ENCODE measurements at places on chromosomes 1 and 21.

DNA sequence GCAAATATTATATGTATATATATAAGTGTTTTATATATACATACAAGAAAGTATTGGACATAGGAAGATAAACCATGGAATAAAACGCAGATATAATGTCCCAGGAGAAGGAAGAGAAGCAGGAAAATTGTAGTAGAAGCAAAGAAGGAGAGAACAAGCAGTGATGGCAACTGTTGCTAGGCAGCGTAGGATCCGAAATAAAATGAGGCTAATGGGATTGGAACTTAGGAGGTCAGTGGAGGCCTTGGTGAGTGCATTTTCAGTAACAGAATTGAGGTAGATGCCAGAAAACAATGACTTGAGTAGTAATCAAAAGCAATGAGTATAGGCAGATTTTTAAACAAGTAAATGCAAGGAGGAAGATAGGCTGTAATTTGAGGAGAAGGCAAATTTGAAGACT is 265.8 kb downstream of the LRRC7 start:
- H3K27me3 ChIP-seq, result no peaks in the 10 kb centered on the region
- no peaks in the 10 kb centered on the region for H3K4me1 ChIP-seq
- H3K27ac ChIP-seq, result no peak overlapping the region
- H3K36me3 ChIP-seq, result no peaks in the 10 kb centered on the region
- no peak for DNase-seq

- H3K4me1 ChIP-seq, result peaks cover 35% of the 10 kb centered on the region
- H3K27ac ChIP-seq, result peak overlapping the region; percentile 36
- H3K4me3 ChIP-seq, result no peak overlapping the region
Measured at GRCh38 chr1:223745731-223746130, 33.4 kb downstream of the CAPN2 start.

- H3K27me3 ChIP-seq, result no peaks in the 10 kb centered on the region
- H3K36me3 ChIP-seq, result no peaks in the 10 kb centered on the region
- no peak overlapping the region for H3K4me3 ChIP-seq
- no peak for DNase-seq
- H3K27ac ChIP-seq, result no peak overlapping the region
Measured at GRCh38 chr1:72435025-72435424, 152.7 kb upstream of the NEGR1 start.

DNA sequence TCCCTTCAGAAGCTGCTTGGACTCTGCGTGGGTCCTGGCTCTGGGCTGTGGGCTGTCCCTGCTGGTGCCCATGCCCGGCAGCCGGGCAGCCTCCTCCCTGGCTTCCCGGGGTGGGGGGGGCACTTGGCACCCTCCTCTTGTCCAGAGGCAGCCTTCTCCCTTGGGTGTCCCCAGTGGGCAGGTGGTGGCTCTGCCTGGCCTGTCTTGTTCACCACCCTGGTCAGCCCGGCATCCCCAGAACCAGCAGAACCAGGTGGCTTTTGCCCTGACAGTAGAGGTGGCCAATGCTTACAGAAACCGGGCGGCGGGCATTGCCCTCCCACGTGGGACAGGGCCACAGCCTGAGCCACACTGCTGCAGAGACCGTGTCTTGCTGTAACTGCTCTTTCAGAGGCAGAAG is 38.0 kb downstream of the CFAP74 start:
- H3K4me3 ChIP-seq, result no peak overlapping the region
- no peak for DNase-seq
- no peak overlapping the region for H3K27ac ChIP-seq
- H3K4me1 ChIP-seq, result no peaks in the 10 kb centered on the region
- H3K36me3 ChIP-seq, result no peaks in the 10 kb centered on the region

GRCh38 chr1:154342836-154343472 is 17.6 kb downstream of the ATP8B2 start:
- H3K27ac ChIP-seq, result no peak overlapping the region
- H3K4me3 ChIP-seq, result no peak overlapping the region
- peaks cover 65% of the 10 kb centered on the region for H3K36me3 ChIP-seq
- H3K27me3 ChIP-seq, result no peaks in the 10 kb centered on the region
- no peaks in the 10 kb centered on the region for H3K4me1 ChIP-seq

DNA sequence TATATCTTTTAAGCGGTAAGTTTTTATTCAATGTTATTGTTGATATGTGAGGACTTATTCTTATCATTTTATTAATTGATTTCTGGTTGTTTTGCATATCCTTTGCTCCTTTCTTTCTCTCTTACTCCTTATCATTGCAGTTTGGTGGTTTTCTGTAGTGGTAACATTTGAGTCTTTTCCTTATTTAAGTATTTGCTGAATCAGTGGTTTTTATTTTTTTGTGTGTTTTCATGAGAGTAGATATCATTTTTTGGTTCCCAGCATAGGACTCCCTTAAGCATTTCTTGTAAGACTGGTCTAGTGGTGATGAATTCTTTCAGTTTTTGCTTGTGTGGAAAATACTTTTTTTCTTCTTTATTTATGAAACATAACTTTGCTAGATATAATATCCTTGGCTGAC is 12.2 kb upstream of the KCTD3 start:
- H3K4me1 ChIP-seq, result no peaks in the 10 kb centered on the region
- H3K36me3 ChIP-seq, result no peaks in the 10 kb centered on the region
- H3K27ac ChIP-seq, result no peak overlapping the region
- no peaks in the 10 kb centered on the region for H3K27me3 ChIP-seq
- H3K4me3 ChIP-seq, result no peak overlapping the region

- no peaks in the 10 kb centered on the region for H3K27me3 ChIP-seq
- peak overlapping the region; percentile 49 for H3K4me3 ChIP-seq
- no peaks in the 10 kb centered on the region for H3K4me1 ChIP-seq
- H3K36me3 ChIP-seq, result no peaks in the 10 kb centered on the region
- DNase-seq, result peak; percentile 66
Measured at GRCh38 chr1:224183591-224184312, 712 bp downstream of the DEGS1 start.

DNA sequence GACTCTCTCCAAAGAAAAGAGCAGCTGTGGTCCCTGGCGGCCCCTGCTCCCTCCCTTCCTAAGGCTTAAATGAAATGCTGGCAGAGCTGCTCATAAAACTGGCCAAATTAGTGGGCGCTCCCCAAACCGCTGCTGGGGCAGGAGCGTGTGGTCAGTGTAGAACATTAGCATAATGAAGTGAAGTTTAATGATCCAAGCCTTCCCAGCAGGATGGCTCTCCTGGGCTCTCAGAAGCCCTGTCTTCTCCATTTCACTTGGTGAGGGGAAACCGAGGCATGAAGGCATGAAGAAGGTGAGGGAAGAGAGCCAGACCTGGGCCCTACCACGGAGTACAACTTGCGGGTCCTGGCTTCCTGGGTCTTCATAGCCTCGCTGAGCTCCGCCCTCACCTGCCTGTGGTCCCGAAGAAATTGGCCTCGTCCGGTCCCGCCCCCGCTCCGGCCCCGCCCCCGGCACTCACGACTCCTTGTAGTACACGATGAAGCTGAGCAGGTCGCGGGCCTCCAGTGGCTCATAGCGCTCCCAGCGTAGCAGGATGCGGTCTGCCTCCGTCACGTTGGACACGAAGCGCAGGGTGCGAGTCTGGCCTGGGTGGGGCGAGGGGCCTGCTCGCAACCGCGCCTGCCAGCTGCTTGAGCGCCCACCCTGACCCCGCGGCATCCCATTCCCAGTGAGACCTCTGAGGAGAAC is 10.3 kb downstream of the INSRR start:
- H3K27ac ChIP-seq, result no peak overlapping the region
- H3K4me3 ChIP-seq, result no peak overlapping the region
- H3K36me3 ChIP-seq, result no peaks in the 10 kb centered on the region
- peaks cover 57% of the 10 kb centered on the region for H3K27me3 ChIP-seq

GRCh38 chr21:31910074-31910470 is 37.3 kb downstream of the HUNK start:
- no peak overlapping the region for H3K4me3 ChIP-seq
- DNase-seq, result no peak
- H3K27ac ChIP-seq, result no peak overlapping the region
- no peaks in the 10 kb centered on the region for H3K36me3 ChIP-seq

DNA sequence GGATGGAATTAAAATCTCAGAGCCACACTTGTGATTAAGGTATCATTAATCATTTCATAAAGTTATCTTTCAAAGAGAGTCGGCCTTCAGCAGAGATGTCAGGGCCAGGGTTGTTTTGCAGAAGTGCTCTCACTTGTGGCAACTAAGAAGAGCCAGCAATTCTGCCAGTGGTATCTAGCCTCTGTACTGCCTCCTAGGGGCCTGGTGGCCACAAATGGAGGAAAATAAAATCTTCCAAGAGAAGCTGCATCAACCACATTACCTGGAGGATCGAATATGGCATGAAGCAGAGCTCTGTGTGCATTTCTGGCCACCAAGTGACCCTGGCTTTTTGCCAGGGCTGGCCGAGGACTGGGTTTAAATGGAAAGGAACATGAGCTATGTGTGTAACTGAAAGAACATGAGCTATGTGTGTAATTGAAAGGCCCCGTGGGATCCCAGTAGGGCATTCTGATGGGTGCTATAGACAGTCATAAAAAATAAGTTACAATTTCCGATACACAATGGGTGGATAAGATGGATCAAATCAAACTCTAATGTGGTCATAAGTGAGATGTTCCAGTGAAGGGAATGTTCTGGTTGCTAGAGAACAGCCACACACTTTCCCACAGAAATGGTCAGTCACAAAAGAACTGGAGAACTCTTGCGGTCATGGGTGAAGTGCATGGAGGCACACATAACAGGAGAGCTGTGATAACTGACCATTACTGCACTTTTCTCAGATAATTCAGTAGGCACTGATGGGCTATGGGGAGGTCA is 335.8 kb downstream of the CAMTA1 start:
- H3K27me3 ChIP-seq, result no peaks in the 10 kb centered on the region
- no peak overlapping the region for H3K4me3 ChIP-seq
- no peak overlapping the region for H3K27ac ChIP-seq
- H3K4me1 ChIP-seq, result peaks cover 3% of the 10 kb centered on the region
- no peaks in the 10 kb centered on the region for H3K36me3 ChIP-seq

DNA sequence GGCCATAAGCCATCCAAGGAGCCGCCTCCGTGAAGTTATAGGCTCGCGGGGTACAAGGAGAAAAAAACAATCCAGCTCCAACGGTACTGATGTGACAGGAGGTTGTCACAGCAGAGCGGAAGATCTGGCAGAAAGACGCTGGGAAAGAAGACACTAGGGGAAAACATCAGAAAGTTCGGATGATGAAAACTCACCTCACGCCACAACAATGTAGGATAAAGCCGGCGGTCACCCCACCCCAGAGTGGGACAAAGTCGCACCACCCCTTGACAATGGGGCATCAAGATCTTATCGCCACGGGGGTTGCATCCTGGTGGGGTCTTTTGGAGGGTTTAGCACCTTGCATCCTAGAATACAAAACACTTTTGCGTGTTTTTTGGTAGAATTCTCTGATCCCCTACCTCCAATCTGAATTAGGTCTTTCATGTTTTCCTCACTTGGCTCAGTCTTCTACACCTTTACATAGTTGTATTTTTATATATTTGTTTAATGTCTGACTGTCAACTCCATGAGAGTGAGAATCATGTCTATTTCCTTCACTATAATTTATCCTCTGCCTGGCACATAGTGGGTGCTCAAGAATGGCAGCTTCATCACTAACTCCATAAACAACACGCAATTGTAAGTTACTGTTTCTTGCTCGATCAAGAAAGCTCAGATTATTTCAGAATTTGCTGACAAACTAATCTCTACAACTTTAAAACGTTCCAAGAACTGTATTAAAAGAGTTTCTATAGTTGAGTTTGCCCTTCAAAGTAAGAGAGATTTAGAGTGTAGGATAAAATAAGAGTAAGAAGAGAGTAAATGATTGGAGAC is 611 bp upstream of the ZSWIM5 start:
- no peaks in the 10 kb centered on the region for H3K27me3 ChIP-seq
- H3K36me3 ChIP-seq, result no peaks in the 10 kb centered on the region
- peak overlapping the region; percentile 61 for H3K4me3 ChIP-seq
- no peak overlapping the region for H3K27ac ChIP-seq

DNA sequence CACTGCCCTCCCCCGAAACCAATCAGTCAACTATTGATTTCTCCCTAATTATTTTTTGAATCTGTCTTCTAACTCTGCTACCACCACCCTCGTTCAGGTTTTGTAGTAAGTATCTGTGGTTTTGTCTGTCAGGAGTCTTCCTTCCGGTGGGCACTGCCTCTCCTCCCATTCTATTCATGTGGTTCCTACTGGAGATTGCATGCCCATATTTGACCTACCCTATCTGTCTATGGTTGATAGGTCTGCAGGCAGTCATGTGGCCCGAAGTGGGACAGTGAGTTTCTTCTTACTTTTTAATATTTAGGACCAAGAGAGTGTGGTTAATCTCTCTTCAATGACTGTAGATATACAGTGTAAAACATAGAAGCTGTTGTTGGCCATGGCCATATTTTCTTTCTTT is 17.8 kb upstream of the MAST2 start:
- no peaks in the 10 kb centered on the region for H3K4me1 ChIP-seq
- H3K27me3 ChIP-seq, result peaks cover 5% of the 10 kb centered on the region
- no peak overlapping the region for H3K27ac ChIP-seq
- no peaks in the 10 kb centered on the region for H3K36me3 ChIP-seq

DNA sequence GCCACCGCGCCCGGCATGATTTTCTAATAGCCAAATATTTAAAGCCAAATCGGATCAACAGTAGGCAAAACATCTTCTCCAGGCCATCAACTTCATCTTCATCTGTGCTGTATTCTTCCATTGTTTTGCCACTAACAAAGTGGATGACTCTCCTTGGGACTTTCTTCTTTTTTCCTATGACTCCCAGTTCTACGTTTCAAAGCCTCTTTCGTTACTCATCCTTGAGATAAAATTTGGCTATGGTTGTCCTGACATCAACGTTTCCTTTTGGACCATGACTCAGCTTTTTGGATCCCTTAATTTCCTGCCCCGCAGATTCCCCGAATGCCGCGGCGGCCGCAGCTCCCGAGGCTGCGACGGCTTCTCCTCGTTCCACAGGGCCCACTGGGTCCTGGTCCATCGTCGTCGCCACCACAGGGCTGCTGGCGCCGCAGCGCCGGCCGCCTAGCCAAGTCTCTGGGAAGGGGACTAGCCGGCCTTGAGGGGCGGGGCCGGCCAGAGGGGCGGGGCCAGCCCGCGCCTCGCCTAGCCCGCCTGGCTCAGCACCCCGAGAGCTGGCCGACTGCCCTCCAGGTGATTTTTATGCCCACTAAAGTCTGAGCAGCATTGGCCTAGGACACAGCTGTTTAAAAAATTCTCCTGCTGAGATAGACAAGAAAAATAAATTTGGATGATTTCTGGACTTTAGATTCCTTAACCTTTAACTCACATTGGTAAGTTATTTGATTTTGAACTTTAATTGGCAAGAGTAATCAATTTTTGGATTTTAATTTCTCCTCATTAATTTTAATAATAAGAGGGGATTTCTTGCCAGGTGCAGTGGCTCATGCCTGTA is 93.9 kb downstream of the ADCY10 start:
- peak overlapping the region; percentile 83 for H3K27ac ChIP-seq
- peak overlapping the region; percentile 39 for H3K4me3 ChIP-seq
- no peaks in the 10 kb centered on the region for H3K27me3 ChIP-seq
- peak; percentile 96 for DNase-seq
- no peaks in the 10 kb centered on the region for H3K4me1 ChIP-seq
